ENCODE measurements at places on chromosomes 2 and 18. TPM values are rescaled to one million over a fixed set of nuclear protein-coding genes. Genes with fewer than 3 reads are reported as not detected.

DNA sequence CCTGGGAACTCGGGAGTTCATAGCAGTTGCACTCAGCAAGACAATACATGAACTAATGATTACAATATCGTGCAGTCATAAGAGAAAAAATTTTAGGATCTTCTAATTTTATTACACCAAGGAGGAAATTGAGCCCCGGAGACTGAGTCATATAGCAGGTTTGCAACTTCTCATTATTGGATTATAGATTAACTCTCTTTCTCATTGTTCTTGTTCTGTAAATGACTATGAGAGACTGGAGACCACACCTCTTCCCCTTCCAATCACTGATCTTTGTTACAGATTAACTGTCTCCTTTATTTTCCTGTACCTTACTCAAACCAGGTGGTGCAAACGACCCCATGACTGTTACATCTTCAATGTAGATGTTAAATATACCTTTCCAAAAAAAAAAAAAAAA is 435.8 kb upstream of the DDX18 start:
- no peak for DNase-seq

GRCh38 chr18:21330122-21330701 is 88.2 kb downstream of the GREB1L start:
- DNase-seq: no peak

GRCh38 chr2:185012643-185013042 is 414.3 kb downstream of the ZNF804A start:
- no peak for DNase-seq

- DNase-seq: no peak
These were observed 71.9 kb downstream of the TCF4 start for GRCh38 chr18:55515941-55516710.

- no peak for DNase-seq
These were observed 248.9 kb downstream of the TCF4 start for GRCh38 chr18:55338978-55339650.

GRCh38 chr18:46622999-46623398 is 34.0 kb downstream of the LOXHD1 start:
- no peak for DNase-seq

ASTL gene
- not detected for total RNA-seq

SCN2A gene
- 1.9 TPM for total RNA-seq

NFE2L2 gene
- 65.7 TPM for total RNA-seq

SLC11A1 gene
- total RNA-seq: 0.10 TPM

CD302 gene
- 10.6 TPM for total RNA-seq
